Right forelimb (tissue), 1 donor: ENCODE measurements at places on chromosomes 16 and 17.

DNA sequence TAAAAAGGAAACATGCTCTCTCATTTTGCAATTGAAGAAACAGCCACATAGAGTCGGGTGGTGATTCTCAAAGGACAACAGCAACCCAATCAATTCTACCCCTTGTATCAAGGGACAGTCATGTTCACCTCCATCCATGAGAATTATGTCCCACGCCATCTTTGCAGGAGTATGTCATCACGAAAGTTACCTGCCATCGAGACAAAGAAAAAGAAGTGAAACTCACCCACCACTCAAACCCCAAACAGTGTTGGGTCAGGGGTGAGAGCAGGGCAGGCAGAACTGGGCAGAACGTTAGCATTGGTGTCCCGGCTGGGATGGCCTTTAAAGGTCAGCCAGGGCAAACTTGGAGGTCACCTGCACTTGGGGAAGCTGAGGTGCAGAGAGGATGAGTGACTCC, 24.2 kb upstream of the HNF1B start:
- DNase-seq: no peak

DNA sequence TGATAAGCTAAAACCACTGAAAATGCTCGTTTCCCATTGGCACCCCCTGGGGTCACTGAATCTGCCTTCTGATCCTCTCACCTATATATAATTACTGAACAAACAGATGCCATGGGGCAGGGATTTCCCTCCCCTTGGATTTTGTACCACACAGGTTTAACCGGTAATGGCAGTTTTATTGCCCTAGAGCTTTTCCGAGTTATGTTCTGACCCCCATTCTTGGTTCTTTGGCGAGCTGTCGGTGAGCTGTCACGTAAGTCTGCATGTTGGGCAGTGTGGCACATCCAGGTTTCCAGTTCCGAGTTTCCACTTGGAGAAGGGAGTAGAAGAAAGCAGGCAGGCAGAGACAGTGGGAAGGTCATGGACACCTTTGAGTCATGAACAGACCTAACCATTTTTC, 7.1 kb downstream of the TMEM97 start:
- DNase-seq: no peak

- no peak for DNase-seq
Measured at GRCh38 chr16:87959391-87959990, 8.3 kb downstream of the BANP start.

- DNase-seq: no peak
Measured at GRCh38 chr17:34771891-34772290, 189.4 kb downstream of the CCT6B start.

DNA sequence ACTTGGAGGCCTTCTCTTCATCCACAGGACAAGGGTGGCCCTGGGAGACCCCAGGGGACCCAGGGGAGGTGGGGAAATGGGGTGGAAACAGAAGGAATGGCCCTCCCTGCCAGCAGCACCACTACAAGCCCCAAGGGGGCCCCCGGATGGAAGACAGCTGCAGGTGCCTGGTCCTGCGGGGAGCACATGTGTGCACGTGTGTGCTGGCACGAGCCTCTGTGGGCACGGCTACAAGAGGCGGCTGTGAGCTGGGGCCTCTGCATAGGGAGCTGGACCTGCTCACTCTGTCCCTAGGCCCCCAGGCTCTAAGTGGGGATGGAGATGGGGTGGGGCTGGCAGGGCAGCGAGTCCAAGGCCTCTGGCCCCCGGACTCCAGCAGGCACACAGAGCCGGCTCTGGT, 13.2 kb upstream of the AATK start:
- no peak for DNase-seq

DNA sequence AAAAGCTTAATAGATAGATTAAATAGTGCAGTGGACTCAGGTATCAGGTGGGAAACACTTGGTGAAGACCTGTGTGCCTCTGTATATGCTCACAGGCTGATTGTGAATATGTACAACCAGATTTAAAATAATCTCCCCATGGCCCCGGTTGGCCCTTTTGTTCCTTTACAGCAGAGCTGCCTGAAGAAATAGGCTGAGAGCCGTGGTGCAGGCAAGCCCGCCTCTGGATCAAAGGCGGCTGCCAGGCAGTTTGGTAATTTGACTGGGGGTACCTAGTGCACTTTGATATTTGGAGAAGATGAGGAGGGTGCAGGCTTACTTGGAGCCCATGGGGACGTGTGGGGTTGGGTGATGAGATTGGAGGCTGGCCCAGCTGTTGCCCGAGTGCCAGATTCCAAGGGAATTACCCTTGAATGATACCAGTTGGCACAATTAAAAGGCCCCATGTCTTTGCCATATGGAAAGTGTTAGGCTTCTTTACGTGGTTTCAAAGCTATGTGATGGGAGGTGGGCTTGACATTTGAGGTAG, 5.0 kb downstream of the NKD1 start:
- DNase-seq: no peak

- no peak for DNase-seq
Measured at GRCh38 chr16:46817961-46818360, 13.0 kb downstream of the C16orf87 start.

GRCh38 chr16:80029761-80030481, 429.4 kb upstream of the MAF start:
- DNase-seq: no peak

- DNase-seq: no peak
Measured at GRCh38 chr16:78796221-78796866, 696.9 kb downstream of the WWOX start.

- no peak for DNase-seq
Measured at GRCh38 chr17:79473111-79473875, 137.6 kb downstream of the RBFOX3 start.

GRCh38 chr16:80570106-80570478, 29.3 kb downstream of the DYNLRB2 start:
- DNase-seq: no peak

DNA sequence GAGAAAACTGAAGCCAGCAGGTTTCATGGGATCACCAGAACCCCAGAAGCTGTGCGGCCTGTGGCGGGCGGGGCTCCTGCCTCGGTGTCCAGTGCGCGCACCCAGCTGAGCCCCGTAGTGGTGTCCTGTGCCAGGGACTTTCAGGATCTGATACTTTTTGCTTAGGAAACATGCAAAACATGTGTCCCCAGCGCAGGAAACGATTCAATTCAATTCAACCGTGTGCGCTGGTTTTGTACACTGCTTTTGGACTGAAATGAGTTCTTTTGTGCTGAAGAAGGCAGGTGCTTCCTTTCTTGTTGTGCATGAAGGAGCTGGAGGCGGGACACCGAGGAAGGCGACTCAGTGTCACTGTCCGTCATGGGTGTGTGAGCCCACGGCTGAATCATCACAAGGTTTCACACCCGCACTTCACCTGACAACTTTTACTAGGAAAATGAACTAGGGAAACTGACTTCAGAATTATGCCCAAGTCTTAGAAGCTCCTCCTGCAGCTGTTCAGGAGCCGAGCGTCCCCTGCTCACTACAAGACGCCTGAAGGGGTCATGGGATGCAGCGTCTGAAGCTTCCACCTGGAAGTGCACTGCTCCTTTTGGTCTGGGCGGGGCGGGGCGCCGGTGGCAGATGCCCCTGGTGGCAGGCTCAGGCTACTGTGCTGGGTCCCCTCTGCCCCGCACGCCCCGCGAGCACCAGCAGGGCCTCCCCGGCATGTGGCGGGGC, 31.4 kb upstream of the ZNF750 start:
- no peak for DNase-seq

DNA sequence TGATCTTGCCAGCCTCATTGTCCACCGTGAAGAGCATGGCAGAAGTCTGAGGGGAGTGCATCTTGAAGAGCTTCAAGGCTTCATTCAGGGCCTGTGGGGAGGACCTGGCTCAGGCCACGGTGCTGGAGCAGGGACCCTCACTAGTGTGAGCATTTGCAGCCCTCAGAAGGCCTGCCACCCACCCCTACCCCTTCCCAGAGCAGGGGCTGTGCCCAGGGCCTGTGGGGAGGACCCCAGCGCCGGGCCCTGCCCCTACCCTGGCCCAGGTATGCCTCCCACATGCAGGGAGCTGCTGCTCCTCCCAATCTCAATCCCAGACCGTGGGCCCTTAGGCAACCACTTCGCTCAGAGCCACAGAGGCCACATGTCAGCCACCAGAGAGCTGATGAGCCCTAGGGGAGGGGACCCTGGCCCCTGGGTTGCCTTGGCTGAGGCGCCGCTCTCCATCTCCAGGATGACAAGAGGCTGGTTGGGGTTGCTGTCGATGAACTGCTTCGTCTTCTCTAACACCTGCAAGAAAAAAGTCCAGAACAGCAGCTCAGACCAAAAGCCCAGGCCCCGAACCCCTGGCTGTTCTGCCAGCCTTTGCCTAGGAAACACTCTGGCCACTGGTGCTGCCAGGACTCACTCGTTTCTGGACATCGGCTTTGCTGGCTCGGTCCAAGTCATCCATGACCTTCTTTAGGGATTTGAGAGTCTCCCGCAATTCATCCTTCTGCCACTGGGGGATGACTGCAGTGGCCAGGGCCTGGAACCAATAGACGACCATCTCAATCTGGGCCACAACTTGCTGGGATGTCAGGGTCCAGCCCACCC, 1.8 kb upstream of the EXOSC6 start:
- DNase-seq: no peak

DNA sequence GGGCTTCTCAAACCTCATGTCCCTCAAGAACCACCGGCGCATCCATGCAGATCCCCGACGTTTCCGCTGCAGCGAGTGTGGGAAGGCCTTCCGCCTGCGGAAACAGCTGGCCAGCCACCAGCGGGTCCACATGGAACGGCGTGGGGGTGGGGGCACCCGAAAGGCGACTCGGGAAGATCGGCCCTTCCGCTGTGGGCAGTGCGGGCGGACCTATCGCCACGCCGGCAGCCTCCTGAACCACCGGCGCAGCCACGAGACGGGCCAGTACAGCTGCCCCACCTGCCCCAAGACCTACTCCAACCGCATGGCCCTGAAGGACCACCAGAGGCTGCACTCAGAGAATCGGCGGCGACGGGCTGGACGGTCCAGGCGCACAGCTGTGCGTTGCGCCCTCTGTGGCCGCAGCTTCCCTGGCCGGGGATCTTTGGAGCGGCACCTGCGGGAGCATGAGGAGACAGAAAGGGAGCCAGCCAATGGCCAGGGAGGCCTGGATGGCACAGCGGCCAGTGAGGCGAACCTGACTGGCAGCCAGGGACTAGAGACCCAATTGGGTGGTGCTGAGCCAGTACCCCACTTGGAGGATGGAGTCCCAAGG, 5.9 kb downstream of the ZNF646 start:
- DNase-seq: no peak

DNA sequence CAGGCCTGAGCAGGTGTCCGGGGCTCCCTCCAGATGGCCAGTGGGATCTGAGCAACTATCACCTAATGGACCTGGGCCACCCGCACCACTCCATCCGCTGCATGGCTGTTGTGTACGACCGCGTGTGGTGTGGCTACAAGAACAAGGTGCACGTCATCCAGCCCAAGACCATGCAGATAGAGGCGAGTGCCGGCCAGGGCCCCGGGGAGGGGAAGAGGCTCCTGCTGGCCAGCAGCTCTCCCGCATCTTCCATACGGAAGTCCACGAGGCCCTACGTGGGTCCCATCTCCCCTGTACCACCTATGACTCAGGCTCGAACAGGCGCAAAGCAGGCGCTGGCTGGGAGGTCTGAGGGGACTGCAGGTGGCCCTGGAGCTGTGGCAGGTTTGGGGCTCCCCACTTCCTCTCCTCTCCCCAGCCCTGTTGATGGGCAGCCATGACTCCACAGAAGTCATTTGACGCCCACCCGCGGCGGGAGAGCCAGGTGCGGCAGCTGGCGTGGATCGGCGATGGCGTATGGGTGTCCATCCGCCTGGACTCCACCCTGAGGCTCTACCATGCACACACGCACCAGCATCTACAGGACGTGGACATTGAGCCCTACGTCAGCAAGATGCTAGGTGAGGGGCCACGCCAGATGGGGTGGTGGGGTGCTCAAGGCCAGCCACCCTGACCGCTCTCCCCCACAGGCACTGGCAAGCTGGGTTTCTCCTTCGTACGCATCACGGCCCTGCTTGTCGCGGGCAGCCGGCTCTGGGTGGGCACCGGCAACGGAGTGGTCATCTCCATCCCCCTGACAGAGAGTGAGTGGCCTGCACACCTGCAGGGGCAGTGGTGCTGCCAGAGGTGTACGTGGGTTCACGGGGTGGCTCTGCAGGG, 4.0 kb downstream of the NME3 start:
- no peak for DNase-seq

- DNase-seq: no peak
Measured at GRCh38 chr16:78703936-78704335, 604.5 kb downstream of the WWOX start.

- DNase-seq: no peak
Measured at GRCh38 chr17:73072219-73072962, 20.1 kb downstream of the SLC39A11 start.

GRCh38 chr16:4315186-4316107, at the start of gene GLIS2:
TSS of gene GLIS2 (plus strand) at chr16:4316067. CDS start at chr16:4332281, 16,214 bp downstream.
- DNase-seq: peak; percentile 92

DNA sequence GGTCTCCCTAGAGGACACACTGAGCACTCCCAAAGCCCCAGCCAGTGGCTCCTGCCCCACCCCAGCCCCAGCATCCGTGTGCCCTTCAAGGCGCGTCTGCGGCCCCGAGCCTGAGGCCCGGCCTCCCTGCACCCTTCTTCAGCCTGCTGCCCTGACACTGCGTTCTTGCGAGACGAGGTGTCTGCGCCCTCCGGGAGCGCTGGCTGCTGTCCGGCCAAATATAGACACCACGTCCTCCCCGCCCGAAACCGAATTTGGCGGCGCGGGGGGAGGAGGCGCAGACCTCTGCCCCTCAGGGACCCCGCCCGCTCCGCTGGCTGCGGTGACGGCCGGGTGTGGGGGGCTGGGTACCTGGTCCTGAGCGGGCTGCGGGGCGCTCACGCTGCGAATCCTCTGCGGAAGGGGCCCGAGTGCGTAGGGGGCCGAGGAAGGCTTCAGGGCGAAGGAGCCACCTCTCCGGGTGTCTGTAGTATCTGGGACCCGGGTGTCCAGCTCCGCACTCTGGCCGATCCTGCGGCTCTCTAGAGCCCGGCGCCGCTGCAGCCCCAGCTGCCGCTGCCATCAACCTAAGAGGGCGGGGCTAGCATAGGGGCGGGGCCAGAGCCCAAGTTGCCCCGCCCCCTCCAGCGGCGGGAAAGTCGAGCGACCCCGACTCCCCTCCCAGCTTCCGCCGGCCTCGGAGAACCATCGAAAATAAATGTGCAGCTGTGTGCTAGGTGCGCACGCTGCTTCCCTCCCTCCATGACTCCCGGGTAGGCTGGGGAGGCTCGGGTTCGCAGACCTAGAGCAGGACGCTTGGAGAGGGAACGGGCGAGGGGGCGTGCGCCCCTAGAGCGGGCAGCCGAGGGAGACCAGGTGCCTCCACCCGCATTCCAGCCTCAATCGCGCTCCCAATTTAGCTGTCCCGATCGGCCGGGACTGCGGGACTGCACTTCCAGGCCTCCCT, at the start of gene CORO6:
CORO6 (minus strand) TSS at position 576 of the 946 bp plus-strand sequence. CDS start 1,491 bp downstream, outside the sequence.
- DNase-seq: no peak

DNA sequence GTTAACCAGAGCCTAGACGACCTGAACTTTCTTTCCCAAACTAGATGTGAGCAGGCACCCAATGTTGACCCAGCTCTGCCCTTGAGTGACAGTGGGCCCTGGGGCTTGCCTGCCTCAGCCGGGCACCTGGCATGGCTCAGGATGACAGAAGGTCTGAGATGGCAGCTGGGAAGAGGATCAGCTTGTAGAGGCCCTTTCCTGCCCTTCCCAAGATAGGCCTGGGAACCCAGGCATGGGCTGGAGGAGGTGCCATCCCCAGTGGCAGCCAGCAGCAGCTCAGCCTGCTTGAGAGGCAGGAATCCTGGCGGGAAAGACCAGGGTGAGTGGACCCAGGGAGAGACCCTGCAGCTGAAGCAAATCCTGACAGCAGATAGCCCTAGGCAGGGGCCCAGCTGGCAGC, 59.1 kb downstream of the PIPOX start:
- no peak for DNase-seq
